ENCODE measurements at places on chromosomes 11 and 22.

DNA sequence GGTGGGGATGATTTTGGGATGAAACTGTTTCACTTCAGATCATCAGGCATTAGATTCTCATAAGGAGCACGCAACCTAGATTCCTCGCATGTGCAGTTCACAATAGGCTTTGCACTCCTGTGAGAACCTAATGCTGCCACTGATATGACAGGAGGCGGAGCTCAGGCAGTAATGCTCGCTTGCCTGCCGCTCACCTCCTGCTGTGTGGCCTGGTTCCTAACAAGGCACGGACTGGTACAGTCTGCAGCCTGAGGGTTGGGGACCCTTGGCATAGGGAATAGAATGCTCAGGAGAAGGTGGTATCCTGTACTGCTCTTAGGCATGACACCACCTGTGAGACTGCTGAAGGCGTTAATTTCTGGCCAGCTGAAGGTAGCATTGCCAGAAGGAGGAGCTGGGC, 47.0 kb downstream of the STIM1 start:
- no peak for DNase-seq

DNA sequence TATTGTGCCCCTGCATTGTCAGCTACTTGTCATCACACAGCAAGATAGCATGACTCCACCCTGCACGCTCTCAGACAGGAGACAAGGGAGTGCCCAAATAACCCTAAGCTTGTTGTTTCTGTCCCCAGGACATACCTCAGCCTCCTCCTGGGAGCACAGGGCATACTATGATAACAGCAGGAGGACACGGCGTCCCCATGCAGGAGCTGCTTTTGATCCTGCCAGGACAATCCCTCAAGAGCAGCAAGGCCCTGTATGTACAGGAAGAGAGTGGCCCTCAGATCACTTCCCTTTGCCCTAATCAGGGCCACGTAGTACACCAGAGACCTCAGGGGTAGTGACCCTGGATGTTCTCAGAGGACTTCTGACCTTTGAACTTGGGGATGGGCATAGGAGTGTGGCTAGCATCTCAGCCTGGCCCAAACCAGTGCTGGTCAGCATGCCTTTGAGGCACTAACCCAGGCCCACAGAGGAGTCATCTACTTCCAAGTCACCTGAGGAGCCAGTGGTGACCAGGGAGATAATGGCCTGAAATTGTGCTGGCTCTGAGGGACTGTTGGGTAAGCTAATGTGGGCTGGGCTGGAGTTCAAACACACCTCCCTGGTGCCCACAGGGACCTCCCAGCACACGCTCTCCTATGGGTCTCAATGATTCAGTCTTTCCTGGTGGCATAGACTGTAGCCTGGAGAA, 9.2 kb downstream of the APOA4 start:
- DNase-seq = no peak

DNA sequence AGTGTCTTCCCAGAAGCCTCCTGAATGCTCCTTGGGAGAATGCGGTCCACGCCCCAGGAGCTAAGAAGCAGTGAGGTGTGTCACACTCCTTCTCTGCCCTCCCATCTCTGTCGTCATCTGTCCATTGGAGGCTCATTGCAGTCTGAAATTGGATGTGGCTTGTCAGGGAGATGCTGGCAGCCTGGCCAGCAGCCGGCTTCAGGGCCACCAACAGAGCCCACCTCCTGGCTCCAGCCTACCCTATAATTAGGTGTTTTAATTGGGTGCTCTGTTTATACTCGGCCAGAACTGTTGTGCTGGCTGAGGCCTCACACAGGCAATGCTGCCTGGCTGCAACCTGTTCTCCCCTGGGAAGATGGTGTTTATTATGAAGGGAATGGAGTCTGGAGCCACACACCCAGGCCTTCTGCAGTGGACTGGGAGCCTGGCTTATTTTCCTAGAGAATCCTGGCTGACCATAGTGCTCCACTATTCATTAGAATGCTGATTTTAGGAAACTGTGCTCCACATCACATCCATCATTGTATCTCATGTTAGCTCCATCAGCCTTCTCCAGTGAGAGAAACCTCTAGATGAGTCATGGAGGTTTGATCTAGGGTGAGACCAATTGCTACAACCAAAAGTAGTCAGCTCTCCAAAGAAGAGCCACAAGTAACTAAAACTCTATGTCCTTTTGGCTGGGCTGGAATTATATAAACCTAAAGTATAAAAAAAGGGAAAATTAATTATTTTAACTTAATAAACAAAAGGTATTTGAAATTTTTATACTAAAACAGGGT, 86.8 kb upstream of the CRTAM start:
- no peak for DNase-seq

DNA sequence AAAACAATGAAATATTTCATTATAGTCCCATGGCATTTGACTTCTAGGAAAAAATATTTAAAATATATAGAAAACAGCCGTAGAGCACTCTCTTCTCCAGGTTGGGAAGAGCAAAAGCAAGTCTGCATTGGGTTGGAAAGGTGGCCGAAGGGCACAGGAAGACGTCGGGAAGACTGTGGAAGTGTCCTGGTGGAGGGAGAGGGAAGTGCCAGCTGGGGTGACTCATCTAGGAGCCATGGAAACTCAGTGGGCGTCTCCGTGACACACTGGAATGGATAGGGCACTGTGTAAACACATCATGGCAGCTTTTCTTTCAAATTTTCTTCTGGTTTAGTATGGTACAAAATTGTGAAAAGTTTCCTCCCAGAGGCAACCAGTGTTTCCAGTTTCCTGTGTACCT, 12.7 kb downstream of the GTPBP1 start:
- DNase-seq = peak; percentile 51

DNA sequence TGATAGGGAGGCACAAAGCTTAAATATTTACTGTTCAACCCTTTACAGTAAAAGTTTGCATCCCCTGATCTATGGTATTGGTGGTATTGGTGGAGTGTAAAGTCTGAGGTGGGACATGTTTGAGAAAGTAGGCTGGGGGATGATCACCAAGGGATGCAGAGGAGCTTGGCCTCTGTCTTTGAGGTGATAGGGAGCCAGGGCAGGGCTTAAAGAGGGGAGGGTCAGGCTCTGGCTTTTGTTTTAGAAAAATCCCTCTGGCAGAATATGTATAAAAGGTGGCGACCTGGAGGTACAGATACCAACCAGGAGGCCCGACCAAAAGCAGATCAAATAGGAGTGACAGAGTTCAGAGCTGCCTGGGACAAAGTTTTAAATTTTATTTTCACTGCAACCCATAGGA, 59.0 kb downstream of the SWAP70 start:
- DNase-seq = no peak

DNA sequence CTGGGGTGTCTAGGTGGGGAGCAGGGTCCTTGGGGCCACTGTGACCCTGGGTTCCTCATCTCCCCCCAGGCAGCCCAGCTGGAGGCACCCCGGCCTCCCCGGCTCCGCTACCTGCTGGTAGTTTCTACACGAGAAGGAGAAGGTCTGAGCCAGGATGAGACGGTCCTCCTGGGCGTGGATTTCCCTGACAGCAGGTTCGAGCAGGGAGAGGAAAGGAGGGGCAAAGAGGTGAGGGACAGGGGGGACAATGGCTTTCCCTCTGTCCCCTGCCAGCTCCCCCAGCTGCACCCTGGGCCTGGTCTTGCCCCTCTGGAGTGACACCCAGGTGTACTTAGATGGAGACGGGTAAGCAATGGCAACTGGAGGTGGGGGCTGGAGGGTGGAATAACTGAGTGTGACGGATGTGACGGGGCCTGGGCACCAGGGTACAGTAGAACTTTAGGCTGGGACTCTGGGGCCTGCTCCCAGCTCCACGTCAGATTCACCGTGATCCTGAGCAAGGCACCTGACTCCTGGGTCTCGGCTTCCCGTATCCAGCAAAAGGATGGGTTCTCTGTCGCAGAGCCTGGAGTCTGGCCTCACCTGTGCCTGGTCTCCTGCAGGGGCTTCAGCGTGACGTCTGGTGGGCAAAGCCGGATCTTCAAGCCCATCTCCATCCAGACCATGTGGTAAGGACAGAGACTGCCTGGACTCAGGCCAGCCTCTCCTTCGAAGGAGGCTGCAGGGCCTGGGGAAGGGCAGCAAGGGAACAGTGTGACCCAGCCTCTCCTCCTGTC, 3.6 kb downstream of the SSH3 start:
- no peak for DNase-seq

- no peak for DNase-seq
Measured at GRCh38 chr11:33520112-33520511, 180.5 kb downstream of the C11orf91 start.

DNA sequence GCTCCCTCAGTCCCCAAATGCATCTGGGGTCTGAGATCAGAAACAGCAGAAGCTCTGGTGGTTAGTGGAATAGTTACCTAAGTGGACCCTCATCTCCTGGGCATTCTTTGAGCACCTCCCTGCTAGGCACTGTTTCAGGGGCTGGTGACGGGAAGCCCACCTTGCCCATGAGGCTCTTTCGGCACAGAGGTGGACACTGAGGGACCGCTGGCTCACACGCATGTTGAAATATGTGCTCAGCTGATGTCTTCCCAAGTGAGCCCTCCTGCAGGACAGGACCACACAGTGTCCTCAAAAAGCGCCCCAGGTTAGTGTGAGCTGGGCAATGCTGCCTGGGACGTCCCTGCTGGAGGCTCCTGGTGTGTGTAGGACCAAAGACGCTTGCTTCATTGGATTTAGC, 1379.9 kb downstream of the TBC1D22A start:
- no peak for DNase-seq

GRCh38 chr11:67997475-67997921, 6.4 kb downstream of the UNC93B1 start:
- DNase-seq = no peak

- DNase-seq = no peak
Measured at GRCh38 chr22:22075382-22076163, 93.0 kb upstream of the TOP3B start.

- no peak for DNase-seq
Measured at GRCh38 chr11:112025707-112026106, 499 bp downstream of the DLAT start.

GRCh38 chr11:106070606-106071005, 6.5 kb downstream of the KBTBD3 start:
- no peak for DNase-seq

DNA sequence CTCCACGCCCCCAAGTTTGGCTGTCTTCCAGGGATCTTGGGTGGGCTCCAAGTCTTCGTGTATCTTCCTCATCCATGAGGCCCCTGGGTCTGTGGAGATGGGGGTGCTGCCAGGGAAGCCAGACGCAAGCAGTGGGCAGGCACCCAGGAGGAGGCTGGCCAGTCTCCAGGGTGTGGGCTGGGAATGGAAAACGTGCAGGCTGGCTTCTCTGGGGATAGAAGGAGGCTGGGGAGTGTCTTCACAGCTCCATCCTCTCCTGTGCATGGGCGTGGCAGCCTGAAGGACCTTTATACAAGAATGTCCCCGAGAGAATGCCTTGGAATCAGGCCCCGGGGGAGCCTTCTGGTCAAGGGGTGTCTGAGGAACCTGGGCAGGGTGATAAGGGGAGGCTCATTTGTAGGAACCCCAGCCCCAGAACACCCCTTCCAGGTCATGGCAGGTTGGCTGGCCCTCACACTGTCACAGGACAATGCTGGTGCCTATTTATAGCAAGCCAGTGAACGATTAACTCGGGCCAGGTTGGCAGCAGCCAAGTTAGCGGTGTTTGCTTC, 14.0 kb downstream of the SGSM1 start:
- DNase-seq = no peak

- no peak for DNase-seq
Measured at GRCh38 chr22:45686004-45686403, 14.4 kb downstream of the ATXN10 start.

Measured in thoracic aorta (tissue), 2 donors.